Activated CD8-positive, alpha-beta memory T cell treated with anti-CD3 and anti-CD28 coated beads for 1 hour (primary cell): ENCODE measurements at places on chromosomes 4 and X.

GRCh38 chr4:120105472-120105871 is 38.8 kb upstream of the MAD2L1 start:
- no peak for DNase-seq

DNA sequence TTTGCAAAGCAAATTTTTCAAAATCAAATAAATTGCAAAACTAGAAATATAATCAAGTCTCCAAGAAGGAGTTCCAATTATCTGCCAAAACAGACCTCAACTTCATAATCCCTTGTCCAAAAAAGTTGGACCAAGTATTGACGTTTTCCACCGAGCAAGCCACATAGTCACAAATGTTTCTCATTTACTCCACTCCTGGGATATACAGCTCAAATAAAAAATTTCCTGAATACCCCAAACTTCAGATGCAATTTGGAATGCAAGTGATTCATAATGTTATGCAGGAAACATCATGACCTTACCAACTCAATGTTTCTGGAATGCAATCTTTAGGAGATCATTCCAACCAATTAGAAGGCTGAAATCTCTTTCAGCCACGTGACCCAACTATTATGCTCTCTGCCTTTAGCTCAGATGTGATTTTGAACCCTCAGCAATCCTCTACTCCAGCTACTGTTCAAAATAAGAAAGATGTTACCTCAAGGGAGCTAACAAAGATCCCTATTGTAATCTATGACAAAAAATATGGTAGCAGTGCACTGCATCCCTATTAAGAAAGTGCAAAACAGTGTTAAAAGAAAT is 72.4 kb downstream of the PRDM5 start:
- no peak for DNase-seq

DNA sequence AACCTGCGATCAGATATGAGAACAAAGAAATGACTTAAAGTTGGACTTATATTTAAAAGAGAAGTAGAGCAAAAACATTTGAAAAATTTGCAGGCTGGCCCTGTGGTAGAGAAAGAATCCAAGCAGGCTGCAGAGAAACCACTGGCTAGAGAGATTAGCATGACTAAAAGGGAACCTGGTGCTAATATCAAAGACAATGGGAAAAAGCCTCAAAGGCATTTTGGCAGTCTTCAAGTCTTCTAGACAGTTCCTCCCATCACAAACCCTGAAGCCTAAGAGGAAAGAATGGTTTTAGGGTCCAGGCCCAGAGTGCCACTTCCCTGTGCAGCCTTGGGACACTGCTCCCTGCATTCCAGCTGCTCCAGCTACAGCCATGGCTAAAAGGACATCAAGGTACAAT is 33.4 kb downstream of the KCTD8 start:
- DNase-seq: no peak

DNA sequence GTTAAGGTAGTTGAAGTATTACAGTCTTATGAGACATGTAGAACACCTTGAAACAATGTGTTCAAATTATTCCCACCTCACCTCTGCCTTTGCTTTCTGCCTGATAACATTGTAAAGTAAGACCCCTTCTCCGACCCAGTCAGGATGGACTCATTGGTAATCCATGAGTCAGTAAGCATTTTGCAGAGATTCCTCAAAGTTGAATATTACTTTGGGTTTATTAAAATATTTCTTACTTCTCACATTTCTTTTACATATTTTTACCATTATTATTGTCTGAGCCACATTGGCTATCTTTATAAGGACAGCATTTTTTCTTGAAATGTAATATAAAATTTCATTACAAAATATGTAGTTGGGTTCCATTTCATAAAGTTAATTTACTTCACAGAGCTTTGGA is 201.6 kb downstream of the BMPR1B start:
- DNase-seq: no peak

- DNase-seq: no peak
These were observed 231.7 kb downstream of the FBXW7 start for GRCh38 chr4:152304220-152304619.

DNA sequence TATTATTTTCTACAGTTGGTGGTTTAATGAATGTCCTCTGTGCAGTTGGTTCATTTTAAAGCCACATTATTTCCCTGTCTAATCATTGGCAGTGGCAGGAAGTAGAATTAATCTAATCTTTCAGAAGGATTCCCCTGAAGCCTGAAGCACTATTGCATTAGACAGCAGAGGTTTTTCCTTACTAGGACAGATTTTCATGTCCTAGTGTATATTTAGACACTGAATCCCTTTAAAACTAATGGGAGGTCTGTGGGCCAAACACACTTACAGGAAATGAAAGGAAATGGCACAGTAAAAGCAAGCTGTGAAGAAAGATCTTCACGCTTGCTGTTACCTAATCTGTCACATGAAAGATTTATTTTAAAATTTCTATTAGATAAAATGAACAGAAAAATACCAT is 165.2 kb downstream of the SLC39A8 start:
- no peak for DNase-seq

DNA sequence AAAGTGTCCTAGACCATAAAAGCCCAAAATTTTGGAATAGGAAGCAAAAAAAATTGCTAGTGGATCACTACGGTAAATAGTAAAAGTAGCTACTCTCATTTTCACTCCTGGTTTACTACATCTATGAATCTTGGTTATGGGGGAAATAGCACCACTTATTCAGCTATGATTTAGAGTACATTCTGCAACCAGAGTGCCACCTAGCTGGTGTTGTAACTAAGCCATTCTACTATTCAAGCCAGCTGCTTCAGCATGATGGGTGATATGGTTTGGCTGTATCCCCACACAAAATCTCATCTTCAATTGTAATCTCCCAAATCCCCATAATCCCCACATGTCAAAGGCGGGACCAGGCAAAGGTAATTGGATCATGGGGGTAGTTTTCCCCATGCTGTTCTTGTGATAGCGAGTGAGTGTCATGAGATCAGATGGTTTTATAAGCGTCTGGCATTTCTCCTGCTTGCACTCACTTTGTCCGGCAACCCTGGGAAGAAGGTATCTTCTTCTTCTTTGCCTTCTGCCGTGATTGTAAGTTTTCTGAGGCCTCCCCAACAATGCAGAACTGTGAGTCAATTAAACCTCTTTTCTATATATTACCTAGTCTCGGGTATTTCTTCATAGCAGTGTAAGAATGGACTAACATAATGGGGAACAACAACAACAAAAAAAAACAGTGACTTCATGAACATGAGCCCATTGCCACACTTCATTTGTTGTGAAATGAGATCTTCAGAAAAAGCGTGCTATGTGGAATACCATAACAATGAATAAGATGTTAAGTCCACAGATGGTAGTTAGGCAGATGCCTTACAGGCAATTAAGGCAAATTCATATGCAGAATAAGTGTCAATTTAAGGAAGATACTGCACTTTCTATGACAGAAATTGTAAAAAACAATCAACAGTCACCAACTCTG is 280.1 kb downstream of the PABPC4L start:
- no peak for DNase-seq

DNA sequence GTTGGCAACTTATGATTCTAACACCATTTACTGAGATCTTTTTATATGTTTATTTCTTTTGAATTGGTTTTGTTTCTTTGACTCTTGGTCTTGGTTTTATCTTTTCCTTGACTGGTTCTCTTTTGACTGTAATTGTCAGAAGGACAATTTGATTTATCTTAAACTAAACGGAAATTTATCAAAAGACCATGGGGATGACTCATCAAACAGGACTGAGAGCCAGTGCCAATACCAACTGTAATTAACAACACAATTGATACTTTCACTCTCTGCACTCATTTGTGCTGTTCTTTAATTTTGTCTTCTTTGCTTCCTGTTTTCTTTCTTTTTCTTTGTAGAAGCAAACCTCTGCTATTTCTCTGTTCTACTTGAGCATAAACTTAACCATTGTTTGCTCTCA is 776.8 kb downstream of the CCSER1 start:
- no peak for DNase-seq

- no peak for DNase-seq
These were observed 164.9 kb downstream of the MAML3 start for GRCh38 chr4:139988863-139989765.

GRCh38 chr4:149291463-149291862 is 524.2 kb downstream of the IQCM start:
- no peak for DNase-seq

DNA sequence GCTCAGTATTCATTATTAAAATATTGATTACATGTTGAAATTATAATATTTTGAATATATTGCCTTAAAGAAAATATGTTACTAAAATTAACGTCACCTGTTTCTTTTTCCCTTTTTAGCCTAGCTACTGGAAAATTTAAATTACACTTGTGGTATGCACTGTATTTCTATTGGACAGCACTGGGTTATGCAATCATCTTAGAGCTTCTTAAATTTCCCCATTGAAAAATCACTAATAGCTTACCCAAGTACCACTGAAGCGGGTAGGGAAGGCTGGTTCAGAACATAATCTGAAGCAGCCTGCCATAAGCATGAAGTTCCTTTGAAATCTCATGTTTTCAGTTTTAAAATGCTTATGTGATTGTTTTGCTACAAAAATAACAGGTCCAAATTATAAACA is 49.5 kb upstream of the TFDP3 start:
- no peak for DNase-seq

- no peak for DNase-seq
These were observed 18.8 kb upstream of the VSIG1 start for GRCh38 chrX:108025954-108026600.

DNA sequence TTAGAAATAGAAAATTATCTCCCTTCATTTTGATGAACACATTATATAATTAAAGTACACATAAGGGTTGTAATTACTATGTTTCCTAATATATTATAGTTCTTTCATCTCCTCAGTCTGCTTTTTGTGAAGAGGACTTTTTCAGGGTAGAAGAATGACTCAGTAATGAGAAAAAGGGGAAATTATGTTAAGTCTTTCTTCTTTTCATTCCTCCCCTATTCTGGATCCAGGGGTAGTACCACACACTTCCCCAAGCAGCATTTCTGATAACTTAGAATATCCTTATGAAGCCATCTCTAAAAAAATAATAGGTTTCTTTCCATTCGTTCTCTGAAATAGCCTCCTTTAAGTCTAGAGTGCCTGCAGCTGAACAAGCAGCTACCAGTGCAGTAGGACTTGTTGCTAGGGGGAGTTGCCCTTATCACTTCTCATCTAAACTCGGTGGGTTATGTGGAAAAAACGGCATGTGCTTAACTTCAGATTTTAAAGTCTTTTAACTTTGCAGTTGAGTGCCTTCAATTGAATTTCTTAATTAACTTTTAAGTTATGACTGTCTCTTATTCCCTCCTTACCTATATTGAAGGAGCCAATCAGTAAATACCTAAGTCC is 184.8 kb downstream of the ARHGAP24 start:
- no peak for DNase-seq

GRCh38 chr4:71262161-71262560 is 76.7 kb upstream of the SLC4A4 start:
- no peak for DNase-seq

DNA sequence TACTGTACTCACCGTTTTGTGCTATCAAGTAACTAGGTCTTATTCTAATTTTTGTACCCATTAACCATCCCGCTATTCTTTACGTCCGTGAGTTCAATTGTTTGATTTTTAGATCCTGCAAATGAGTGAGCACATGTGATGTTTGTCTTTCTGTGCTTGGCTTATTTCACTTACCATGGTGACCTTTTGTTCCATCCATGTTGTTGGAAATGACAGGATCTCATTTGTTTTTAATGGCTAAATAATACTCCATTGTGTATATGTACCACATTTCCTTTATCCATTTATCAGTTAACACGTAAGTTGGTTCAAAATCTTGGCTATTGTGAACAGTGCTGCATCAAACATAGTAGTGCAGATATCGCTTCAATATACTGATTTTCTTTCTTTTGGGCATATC is 48.3 kb downstream of the USP9X start:
- DNase-seq: no peak

- no peak for DNase-seq
These were observed 585.7 kb upstream of the PABPC4L start for GRCh38 chr4:134787315-134787714.

DNA sequence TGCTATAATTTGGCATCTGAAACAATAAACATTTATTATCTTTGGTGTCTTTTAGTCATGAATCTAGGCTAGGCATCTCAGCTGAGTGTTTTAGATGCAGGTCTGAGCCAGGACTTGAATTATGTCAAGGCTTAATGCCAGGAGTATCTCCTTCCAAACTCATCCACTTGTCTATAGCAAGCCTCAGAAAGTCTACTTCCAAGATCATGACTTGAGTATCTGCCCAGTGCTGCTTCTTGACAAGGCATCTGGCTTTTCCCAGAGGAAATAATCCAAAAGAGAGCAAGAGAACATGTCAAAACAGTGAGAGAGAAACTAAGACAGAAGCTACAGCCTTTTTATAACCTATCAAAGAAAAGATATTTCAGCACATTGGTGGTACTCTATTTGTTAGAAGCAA is 1052.1 kb upstream of the PCDH10 start:
- DNase-seq: no peak

GRCh38 chrX:119880076-119880475 is 8.4 kb downstream of the NDUFA1 start:
- no peak for DNase-seq

- DNase-seq: no peak
These were observed 23.4 kb upstream of the STBD1 start for GRCh38 chr4:76282941-76283689.
